ENCODE measurements at places on chromosomes 7 and 10. TPM values are rescaled to one million over a fixed set of nuclear protein-coding genes. Genes with fewer than 3 reads are reported as not detected.
A peak's percentile ranks its signal among the peaks of the same experiment; 100 is the strongest.

- no peak for DNase-seq
Observed at GRCh38 chr10:130817046-130817624, 494.4 kb downstream of the TCERG1L start.

- peak; percentile 37 for DNase-seq
Observed at GRCh38 chr10:29691564-29692072, 56.8 kb upstream of the SVIL start.

DNA sequence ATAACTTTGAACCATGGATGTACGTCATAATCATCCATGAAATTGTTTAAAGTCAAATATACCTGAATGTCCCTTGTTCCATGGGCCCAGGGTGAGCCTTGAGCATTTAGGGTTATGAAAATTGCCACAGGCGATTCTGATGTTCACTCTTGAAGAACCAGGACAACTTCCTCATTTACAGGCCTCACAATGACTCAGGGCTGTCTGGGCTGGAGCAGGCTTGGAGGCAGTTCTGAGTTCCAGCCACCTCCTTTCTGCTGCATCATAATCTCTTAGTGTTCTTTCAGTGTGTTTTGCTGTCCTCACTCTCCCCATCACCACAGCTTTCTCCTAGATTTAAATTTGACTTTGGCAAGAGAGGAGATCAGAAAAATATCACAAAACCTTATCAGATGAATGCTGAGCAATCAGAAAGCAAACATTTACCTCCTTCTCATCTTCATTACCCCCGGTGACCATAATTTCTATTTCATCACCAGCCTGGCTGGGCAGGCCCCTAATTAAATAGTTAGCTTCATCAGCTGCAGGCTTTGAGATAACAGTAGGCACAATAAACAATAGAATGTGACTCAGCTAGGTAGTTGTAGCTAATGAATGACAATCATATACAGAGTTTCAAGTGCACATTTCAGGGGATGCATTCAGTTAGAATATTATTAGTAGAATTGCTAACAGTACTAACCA, 571.0 kb downstream of the SH2D4B start:
- no peak for DNase-seq

The MPP7 gene
- 2.3 TPM for total RNA-seq

GRCh38 chr10:89351780-89352597, 24.2 kb downstream of the IFIT3 start:
- peak; percentile 98 for DNase-seq

The PAOX gene
- total RNA-seq: 3.5 TPM

The HOGA1 gene
- 0.51 TPM for total RNA-seq

DNA sequence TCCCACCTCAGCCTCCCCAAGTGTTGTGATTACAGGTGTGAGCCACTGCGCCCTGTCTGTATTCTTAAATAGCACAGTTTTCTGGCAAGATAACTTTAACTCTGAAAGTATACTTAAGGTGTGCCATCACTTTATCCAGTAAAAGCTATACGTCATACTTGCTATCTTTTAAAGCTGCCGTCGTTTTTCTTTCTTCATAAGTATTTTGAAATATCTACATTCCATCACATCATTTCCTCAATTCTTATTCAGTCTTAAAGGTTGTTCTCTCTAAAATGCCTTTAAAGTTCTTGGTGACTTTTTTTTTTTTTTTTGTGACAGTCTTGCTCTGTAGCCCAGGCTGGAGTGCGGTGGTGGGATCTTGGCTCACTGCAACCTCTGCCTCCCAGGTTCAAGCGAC, 34.7 kb downstream of the PTPN12 start:
- DNase-seq: no peak

DNA sequence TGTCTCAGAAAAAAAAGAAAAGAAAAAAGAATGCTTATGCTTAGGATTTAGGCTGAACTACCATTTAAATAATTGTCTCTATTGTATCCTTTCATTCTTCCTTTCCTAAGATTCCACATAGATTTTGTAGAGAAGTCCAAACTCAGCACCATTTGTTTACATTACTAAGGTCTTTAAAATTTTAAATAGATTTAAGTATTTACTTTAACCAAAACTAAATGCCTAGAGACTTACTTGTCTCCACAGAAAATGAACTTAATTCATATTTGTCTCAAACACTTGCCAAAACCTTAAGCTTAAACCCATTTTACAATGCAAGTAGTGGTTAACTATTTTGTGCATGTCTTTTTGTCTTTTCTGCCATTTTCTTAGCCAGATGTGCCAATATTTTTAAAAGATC, 54.1 kb upstream of the ABI1 start:
- DNase-seq: no peak

- no peak for DNase-seq
Observed at GRCh38 chr7:150567169-150567568, at the start of gene GIMAP4. GIMAP4 (plus strand) TSS chr7:150567390; CDS start chr7:150569902, 2,512 bp downstream.

DNA sequence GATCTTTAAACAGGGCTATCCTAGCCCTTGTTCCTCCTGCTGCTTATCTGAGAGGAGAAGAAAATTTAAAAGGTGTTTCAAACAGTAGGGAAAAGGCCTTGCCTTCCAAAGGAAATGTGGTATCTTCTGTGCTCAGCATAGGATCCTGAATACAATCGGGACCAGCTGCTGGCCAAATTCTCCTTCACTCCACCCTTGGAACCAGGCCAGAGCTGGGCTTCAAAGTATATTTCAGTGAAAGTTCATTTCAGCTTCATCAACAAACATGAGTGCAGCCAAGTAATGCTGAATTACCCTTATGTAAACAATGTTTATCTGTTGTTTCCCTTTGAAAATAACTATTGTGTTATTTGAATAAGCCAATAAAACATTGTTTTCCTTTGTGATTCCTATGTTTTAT, 146.5 kb upstream of the MEOX2 start:
- DNase-seq: peak; percentile 61

- peak; percentile 83 for DNase-seq
Observed at GRCh38 chr7:134547397-134548054, 1.4 kb upstream of the AKR1B15 start.

DNA sequence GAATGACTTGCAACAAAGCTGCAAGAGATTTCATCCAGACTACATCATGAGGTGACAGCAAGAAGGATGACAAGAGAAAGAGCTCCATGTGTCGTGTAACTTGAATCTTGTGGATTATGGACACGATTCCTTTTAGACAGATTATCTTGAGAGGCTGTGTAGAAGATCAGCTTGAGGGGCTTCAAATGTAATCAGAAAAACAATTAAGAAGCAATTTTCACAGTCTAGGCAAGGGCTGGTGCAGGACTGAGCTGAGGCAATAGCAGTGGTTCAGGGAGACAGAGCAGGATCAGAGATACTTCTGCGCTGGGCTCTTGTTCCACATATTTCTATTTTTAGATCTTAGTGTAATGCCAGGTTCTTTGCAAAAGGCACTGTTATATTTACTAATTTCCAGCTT, 253.0 kb upstream of the COBL start:
- no peak for DNase-seq

GRCh38 chr10:102643336-102644065, 778 bp upstream of the TRIM8 start:
- DNase-seq: peak; percentile 73

DNA sequence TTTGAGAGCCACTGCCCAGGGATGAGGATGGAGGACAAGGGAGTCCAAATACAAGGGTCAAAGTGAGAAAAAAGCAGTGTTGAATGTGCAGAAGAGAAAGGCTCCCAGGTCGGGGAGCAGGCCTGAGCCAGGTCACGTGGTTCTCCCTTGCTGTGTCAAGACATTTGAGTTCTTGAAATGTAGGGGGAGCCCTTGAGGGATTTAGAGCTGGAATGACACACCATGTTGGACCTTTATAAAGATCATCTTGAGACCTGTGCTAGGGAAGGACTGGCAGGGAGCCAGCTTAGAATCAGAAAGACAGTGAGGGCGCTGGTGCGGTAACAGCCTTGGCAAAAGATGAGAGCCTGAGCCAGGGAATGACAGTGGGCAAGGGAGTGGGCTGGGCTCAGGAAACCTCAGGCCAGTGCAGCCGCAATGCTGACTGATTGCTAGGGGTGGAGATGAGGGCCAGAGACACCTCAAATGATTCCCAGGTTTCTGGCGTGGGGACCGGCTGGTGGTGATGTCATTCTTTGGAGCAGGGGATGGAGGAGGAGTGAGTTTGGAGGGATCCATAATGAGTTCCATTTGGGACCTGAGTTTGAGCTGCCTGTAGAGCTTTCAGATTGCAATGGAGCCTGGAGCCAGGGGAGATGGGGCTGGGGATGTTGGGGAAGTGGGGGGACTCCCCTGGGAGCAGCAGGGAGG, 120.1 kb downstream of the PTPN20 start:
- DNase-seq: no peak

DNA sequence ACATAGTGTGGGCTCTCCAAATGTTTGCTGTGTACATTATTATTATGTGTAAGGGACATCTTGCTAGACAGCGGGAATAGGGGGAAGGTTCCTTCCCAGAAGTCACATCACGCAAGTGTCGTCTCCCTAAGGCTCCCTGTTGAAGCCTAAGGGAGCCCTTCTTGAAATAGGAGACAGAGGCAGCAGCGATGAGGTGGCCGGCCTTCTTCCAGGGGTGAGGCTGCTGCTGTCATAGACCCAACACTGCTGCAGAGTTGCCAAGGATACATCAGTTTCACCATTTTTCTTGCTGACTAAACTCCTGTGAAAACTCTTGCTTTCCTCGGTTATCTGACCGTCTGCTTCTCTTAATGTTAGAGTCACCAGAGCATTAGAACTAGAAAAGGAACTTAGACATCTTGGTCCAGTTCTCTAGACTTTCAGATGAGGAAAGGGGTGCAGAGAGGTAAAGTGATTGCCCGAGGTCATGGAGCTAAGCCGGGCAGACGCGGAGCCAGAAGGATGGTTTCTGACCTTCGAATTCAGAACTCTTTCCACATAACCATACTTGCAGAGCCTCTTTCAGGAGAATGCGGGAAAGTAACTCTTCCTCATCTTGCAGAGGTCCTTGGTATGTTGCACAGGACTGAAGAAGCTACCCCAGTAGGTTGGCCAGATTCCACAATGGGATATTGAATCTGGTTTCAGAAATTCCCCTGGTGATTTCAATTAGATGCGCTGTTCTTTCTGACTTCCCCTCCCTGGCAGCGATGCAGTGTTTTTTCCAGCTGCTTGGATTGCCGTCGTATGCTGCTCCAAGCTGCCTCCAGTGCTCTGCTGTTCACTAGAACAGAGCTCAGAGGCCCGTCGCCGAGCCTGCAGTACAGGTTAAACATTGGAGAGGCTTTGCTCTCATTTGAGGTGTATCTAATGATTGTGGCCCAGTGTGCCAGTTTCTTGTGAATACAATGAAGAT, 217.1 kb downstream of the CAMK1D start:
- DNase-seq: no peak

DNA sequence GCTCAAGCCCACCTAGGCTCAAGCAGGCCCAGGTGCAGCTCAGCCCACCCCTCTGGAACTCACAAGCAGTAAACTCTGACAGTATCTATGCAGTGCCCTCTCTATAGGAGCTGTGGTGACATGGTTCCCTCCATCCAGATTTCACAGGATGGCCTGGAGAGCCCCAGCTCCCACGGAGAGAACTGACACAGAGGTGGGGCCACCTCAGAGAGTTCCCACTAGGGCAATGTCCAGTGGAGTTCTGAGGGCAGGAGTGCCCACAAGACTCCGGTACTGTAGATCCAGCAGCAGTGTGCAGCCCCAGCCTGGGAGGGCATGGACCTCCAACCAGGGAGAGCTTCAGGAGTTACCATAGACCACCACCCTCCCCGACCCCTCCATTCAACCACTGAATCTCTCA, 37.3 kb upstream of the CNPY1 start:
- DNase-seq: no peak

The NRCAM gene
- 6.0 TPM for total RNA-seq

GRCh38 chr10:97574374-97575126, 2.0 kb downstream of the ANKRD2 start:
- peak; percentile 97 for DNase-seq

- DNase-seq: no peak
Observed at GRCh38 chr10:95792211-95792780, 36.3 kb downstream of the ENTPD1 start.

DNA sequence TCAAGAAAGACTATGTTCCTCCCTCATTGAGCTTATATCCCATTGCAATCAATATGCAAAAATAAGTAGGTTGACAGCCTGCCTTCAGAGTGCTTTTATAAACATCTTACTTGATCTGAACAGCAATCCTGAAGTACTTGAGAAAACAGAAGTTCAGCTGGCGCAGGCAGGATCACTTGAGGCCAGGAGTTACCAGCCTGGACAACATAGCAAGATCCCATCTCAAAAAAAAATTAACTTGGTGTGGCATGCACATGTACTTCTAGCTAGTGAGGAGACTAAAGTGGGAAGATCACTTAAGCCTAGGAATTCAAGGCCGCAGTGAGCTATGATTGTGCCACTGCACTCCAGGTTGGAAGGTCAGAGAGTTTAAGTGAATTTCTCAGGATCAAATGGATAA, 30.1 kb downstream of the LUC7L2 start:
- DNase-seq: no peak

- no peak for DNase-seq
Observed at GRCh38 chr10:126584836-126585235, 85.7 kb downstream of the C10orf90 start.

DNA sequence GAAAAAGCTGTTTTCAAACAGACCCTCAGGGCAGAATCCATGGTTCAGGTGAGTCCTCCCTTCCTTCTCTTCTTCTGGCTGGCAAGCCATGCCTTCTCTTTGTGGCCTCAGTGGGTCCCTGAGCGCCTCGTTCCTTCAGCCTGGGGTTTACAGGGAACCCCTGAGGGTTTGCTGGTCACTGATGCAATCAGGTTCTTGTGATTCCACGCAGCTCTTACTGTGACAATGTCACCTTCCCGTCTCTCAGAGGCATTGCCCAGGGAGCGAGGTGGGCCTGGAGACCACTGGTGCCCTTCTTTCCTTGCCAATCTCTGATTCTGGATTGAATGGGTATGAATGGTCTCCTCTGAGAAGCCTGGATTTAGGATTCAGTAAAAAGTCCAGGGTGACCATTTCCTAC, 132.2 kb downstream of the ADARB2 start:
- DNase-seq: no peak

DNA sequence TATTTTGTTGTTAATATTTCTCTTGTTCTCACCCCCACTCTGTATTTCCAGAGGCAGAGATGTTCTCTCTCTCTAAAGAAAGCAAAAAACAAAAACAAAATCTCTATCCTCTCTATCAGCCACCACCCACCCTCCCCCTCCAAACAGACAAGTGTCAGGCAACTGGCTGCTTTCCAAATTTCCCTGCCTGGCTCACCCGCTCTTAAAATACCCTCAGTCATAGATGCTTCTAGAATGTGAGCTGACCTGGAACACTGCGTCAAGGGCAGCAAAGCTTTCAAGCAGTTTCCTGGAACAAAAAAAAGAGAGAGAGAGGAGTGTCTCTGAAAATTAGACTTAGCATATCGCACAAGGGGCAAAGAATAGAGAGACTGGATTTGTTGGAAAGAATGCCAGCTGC, 341.0 kb upstream of the ZMIZ1 start:
- DNase-seq: no peak

GRCh38 chr7:12323415-12323814, 80.2 kb downstream of the VWDE start:
- no peak for DNase-seq

Data from LHCN-M2 (cell line).